CD4-positive, alpha-beta T cell (primary cell): ENCODE measurements at places on chromosomes 16 and 17.
A peak's percentile ranks its signal among the peaks of the same experiment; 100 is the strongest.

- H3K27me3 ChIP-seq, result no peaks in the 10 kb centered on the region
- H3K4me3 ChIP-seq, result peak overlapping the region; percentile 56
- peaks cover 9% of the 10 kb centered on the region for H3K36me3 ChIP-seq
- DNase-seq, result peak; percentile 66
- H3K27ac ChIP-seq, result no peak overlapping the region
Observed at GRCh38 chr16:67000384-67001351, 12.3 kb downstream of the CES4A start.

DNA sequence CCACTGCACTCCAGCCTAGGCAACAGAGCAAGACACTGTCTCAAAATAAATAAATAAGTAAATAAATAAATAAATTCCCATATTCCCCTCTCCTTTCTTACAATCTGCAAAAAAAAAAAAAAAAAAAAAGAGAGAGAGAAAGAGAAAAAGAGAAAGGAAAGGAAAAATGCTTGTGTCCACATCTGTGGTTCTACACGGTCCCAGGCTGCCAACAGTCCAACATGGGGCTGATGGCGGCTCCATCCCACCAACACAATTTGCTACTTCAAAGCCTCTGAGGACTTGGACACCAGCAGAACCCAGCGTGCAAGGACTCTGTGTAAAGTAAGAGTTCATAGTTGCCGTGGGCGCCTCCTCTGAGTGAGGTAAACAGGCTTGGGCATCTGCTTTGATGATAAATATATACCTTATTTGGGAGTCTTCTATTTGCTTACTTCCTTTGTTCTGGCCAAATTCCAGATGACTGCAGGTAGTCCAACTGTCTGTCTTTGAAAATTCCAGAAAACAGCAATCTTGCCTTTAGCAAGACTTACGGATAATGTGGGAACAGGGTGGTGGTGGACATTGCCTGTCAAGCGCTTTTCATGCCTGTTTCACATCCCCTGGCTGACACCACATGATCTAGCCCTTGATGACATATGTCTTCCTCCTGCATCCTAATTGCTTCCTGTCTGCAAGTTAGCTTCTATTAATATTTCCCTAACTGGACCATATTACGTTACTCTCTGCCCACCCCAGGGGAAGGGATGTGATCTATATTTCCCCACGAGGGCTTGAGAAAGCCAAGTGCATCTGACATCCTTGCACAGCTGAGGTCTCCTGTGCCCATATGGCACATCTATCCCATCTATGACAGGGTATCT lies 10.1 kb downstream of the LITAF start:
- no peaks in the 10 kb centered on the region for H3K27me3 ChIP-seq
- H3K27ac ChIP-seq, result no peak overlapping the region
- H3K4me3 ChIP-seq, result no peak overlapping the region
- DNase-seq, result no peak
- peaks cover 25% of the 10 kb centered on the region for H3K36me3 ChIP-seq

- no peak overlapping the region for H3K4me3 ChIP-seq
- DNase-seq, result no peak
- no peaks in the 10 kb centered on the region for H3K4me1 ChIP-seq
- H3K27me3 ChIP-seq, result no peaks in the 10 kb centered on the region
Observed at GRCh38 chr17:51653878-51654277, 393.5 kb downstream of the UTP18 start.

- no peaks in the 10 kb centered on the region for H3K27me3 ChIP-seq
- H3K4me3 ChIP-seq, result no peak overlapping the region
- H3K36me3 ChIP-seq, result no peaks in the 10 kb centered on the region
- H3K27ac ChIP-seq, result no peak overlapping the region
- DNase-seq, result no peak
- no peaks in the 10 kb centered on the region for H3K4me1 ChIP-seq
Observed at GRCh38 chr17:60910415-60910814, 232.8 kb downstream of the BCAS3 start.

DNA sequence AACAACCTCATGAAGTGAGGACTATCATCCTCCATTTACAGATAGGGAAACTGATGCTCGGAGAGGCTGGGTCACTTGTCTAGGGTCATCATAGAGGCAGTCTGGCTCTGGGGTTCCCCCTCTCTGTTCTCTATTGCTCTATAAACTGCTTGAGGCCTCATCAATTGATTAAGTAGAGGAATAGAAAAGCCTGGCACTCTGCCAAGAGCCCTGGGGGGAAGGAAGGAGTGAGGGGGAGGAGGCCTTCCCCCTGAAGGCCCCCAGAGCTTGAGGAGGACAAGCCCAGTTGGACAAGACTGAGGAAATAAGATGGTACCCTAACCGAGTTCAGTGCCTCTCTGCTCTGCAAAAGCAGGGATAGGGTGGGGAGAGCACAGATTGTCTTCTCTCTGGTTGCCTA lies 21.0 kb downstream of the SDK2 start:
- H3K27ac ChIP-seq, result no peak overlapping the region
- DNase-seq, result no peak
- no peaks in the 10 kb centered on the region for H3K36me3 ChIP-seq
- H3K4me3 ChIP-seq, result no peak overlapping the region

DNA sequence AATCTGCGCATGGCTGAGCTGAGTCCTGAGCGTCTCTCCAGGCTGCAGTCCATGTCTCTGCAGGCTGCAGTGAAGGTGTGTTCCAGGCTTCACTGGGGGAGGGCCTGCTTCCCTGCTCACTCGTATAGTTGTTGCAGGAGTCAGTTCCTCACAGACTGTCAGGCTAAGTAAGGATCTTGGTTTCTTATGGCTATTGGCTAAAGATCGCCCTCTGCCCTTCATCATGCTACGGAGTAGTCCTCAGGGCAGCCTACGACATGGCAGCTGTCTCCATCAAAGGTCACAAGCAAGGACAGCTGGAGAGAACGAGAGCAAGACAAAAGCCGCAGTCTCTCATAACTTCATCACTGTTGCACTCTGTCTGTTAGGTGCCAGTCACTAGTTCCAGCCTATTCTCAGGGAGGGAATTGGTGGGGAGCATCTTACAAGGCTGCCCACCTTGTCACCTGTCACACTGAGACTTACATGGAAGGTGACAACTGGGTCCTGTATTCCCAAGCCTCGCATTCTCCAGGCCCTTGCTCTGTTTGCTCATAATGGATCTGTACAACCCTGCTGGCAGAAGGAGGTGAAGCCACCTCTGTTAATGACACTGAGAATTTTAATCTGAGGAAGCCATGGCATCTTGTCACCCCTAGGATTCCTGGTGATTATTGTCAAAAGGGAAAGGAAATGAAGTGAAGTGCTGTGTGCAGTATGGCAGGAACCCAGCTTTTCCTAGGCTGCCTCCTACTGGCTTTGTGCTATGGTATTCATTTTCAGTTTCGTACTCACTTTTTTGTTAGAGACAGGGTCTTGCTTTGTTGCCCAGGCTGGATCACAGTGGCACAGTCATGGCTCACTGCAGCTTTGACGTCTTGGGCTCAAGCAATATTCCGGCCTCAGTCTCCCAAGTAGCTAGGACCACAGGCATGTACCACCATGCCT lies 43.4 kb downstream of the MFSD11 start:
- no peaks in the 10 kb centered on the region for H3K4me1 ChIP-seq
- DNase-seq, result no peak
- peaks cover 27% of the 10 kb centered on the region for H3K36me3 ChIP-seq
- no peaks in the 10 kb centered on the region for H3K27me3 ChIP-seq

- DNase-seq, result peak; percentile 4
- H3K4me1 ChIP-seq, result no peaks in the 10 kb centered on the region
- H3K36me3 ChIP-seq, result no peaks in the 10 kb centered on the region
- no peak overlapping the region for H3K27ac ChIP-seq
Observed at GRCh38 chr17:70099294-70099693, 24.3 kb downstream of the KCNJ16 start.

- H3K4me1 ChIP-seq, result peaks cover 24% of the 10 kb centered on the region
- H3K36me3 ChIP-seq, result no peaks in the 10 kb centered on the region
- no peak for DNase-seq
- H3K27me3 ChIP-seq, result no peaks in the 10 kb centered on the region
- no peak overlapping the region for H3K4me3 ChIP-seq
Observed at GRCh38 chr17:32345951-32346600, 3.9 kb upstream of the ZNF207 start.
